ENCODE measurements at places on chromosomes 4 and X. TPM values are rescaled to one million over a fixed set of nuclear protein-coding genes. Genes with fewer than 3 reads are reported as not detected.

Gene SYNPO2
- 1.2 TPM for total RNA-seq

Gene TMA16
- 37.0 TPM for total RNA-seq

Gene NKX6-1
- 2.0 TPM for total RNA-seq

Gene GAGE1
- total RNA-seq, result not detected

Gene GBA3
- total RNA-seq, result not detected

- DNase-seq, result no peak
Observed at GRCh38 chr4:160562661-160563060, 1459.8 kb downstream of the RAPGEF2 start.

DNA sequence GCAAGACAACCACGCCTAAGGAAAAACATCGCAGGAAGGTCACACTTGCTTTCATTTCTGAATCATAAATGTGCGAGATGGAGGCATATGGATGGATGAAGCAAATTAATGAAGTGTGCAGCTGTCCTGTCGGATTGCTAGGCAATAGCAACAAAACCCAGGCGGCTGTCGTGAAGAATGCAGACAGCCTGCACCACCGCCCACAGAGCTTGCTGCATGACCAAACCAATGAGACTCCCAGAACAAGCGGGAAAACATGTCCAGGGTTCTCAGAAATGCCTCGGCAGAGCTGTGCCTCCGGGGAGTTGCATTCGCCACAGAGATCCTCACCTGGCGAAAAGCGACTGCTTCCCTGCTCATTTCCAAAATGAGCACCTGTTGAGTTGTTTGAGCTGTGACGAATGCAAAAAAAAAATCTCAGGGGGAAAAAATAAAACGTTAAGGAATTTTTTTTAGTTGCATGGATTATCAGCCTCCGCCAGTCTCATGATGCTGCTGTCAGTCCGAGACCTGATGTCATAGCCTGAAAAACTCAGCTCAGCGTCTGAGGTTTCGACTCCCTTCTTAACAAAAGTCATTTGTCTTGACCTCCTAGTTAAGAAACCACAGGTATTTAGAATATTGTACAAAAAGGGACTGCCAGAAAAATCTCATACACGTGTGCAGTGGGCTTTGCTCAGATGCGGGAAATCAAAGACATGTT lies 155.5 kb upstream of the MXRA5 start:
- DNase-seq, result no peak

DNA sequence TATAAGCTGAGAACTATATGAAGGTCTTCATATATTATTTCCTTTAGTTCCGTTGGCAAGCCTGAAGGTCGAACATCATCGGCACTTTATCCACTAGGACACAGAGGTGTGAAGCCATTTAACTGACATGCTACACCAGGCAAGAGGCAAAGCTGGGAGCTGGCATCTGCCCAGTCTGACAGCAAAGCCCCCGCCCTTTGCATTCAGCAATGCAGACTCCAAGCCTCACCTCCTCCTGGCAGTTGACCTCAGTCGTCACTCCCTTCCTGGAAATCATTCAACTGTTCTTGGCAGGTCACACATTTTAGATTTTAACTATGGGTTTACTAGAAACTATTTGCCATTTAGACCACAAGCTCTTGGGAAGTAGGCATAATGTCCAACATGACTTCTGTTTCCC lies 135.8 kb upstream of the FRG1 start:
- no peak for DNase-seq

GRCh38 chr4:24179201-24179840 lies 289.5 kb upstream of the PPARGC1A start:
- DNase-seq, result no peak

DNA sequence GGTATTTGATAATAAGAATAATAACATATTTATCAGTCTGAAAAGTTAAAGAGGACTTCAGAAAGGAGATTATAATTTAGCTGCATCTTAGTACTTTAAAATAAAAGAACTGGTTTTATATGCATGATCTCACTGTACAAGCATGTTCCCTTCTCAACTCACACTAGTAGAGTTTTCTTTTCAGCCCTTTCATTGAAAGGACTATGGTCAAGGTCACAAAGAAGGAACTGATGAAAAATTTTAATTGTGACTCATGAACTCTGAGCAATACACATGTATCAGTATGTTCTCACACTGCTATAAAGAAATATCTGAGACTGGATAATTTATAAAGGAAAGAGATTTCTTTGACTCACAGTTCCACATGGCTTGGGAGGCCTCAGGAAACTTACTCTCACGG lies 73.7 kb upstream of the NDST4 start:
- no peak for DNase-seq

GRCh38 chr4:182126603-182127002 lies 116.6 kb upstream of the TENM3 start:
- DNase-seq, result no peak

GRCh38 chrX:154056770-154057241 lies 37.1 kb upstream of the IRAK1 start:
- DNase-seq, result no peak

- no peak for DNase-seq
Observed at GRCh38 chr4:88606832-88607231, 14.6 kb downstream of the HERC3 start.

- no peak for DNase-seq
Observed at GRCh38 chr4:152590179-152591031, 54.5 kb upstream of the FBXW7 start.

Data from NCI-H460 (cell line).